Activated CD8-positive, alpha-beta T cell treated with anti-CD3 and anti-CD28 coated beads for 36 hours (primary cell): ENCODE measurements at places on chromosomes 2 and 18. TPM values are rescaled to one million over a fixed set of nuclear protein-coding genes. Genes with fewer than 3 reads are reported as not detected.

DUSP2 gene
- 311 TPM for total RNA-seq

- no peaks in the 10 kb centered on the region for H3K4me1 ChIP-seq
- H3K4me3 ChIP-seq: no peak overlapping the region
- H3K36me3 ChIP-seq: no peaks in the 10 kb centered on the region
- no peaks in the 10 kb centered on the region for H3K27me3 ChIP-seq
- DNase-seq: no peak
- H3K27ac ChIP-seq: no peak overlapping the region
Observed at GRCh38 chr2:211248841-211249240, 692.4 kb downstream of the CPS1 start.

DNA sequence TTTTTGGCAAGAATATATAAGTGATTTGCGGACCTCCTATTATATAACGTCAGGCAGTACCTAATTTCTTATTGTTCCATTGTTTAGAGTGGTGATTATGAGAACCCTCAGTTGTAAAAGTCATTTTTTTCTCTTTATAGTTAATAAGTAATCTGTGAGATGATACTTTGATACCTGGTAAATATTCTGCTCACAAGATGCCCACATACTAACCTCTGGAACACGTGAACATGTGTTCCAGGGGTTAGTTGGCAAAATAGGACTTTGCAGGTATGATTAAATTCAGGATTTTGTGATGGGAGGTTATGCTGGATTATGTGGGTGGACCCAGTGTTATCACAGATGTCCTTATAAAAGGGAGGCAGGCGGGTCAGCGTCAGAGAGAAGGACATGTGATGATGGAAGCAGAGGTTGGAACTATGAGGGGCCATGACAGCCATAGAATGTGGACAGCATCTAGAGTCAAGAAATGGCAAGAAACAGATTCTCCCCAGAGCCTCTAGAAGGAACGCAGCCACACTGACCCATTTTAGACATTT, 16.8 kb downstream of the MAIP1 start:
- no peak overlapping the region for H3K27ac ChIP-seq
- DNase-seq: no peak
- H3K36me3 ChIP-seq: peaks cover 1% of the 10 kb centered on the region
- H3K4me3 ChIP-seq: no peak overlapping the region
- no peaks in the 10 kb centered on the region for H3K4me1 ChIP-seq
- H3K27me3 ChIP-seq: no peaks in the 10 kb centered on the region

DNA sequence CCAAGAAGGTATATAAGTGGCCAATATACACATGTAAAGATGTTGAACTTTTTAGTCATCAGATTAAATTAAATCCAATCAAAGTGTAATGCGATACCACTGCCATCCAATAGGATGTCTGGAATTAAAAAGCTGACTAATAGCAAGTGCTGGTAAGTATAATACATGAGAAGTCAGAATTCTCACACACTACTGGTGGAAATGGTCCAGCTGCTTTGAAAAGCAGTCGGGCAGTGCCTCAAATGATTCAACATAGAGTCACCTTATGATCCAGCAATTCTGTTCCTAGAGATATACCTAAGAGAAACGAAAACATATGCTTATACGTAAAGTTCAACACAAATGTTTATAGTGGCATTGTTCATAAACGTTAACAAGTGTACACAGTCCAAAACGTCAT, 124.1 kb upstream of the MYT1L start:
- H3K36me3 ChIP-seq: no peaks in the 10 kb centered on the region
- H3K27me3 ChIP-seq: no peaks in the 10 kb centered on the region
- DNase-seq: no peak
- H3K27ac ChIP-seq: no peak overlapping the region
- no peaks in the 10 kb centered on the region for H3K4me1 ChIP-seq

DNA sequence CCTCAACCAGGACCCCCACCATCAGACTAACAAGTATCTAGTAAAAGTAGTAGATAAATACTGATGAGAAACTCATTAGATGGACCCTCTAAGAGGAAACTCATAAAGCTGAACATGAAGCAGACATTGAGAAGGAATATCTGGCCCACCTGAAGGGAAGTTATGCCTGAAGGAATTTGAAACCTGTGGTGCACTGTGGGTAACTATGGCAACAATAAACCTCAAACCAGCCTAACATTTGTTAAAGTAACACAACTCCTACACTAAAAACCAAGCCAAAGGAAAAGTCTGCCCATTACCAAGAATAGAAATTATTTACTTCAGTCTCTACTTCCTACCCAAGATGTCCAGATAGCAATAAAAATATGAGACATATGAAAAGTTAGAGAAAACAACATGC, 43.4 kb downstream of the KIAA1328 start:
- no peak for DNase-seq
- no peak overlapping the region for H3K4me3 ChIP-seq
- H3K4me1 ChIP-seq: peaks cover 7% of the 10 kb centered on the region
- no peaks in the 10 kb centered on the region for H3K27me3 ChIP-seq

DNA sequence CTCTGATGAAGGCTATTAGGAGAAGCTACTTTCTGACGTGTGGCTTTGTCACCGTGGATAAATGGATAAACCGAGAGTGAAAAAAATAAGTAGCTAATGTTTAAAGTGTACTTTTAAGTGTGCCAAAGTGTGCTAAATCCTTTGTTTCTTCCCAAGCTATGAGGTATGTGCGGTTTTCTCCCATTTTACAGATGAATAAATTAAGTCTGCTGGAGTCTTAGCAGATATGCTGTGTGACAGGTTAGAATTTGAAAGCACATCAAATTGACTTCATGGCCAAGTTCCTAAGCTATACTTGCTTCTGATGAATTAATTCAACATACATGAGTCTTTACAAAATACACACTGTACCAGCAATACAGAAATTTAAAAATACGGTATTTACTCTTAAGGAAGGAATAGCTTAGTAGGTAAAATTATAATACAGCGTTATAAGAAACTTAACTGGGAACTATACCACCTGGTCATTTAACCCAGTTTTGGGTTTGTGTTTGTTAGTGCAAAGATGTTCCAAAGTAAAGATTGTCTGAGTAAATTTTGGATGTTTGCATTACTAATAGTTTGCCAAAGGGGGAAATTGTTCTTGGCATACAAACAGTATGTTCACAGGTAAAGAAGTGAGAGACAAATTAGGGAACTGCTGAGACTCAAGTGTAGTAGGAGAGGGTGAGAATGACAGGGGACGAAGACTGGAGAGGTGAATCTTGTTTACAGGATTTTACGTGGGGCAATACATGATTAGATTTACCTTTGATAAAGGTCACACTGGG, 1.4 kb downstream of the AGPS start:
- no peak for DNase-seq
- H3K27ac ChIP-seq: peak overlapping the region; percentile 50
- peaks cover 65% of the 10 kb centered on the region for H3K4me1 ChIP-seq
- H3K27me3 ChIP-seq: no peaks in the 10 kb centered on the region

AOX1 gene
- total RNA-seq: 0.54 TPM

ACMSD gene
- total RNA-seq: not detected

DNA sequence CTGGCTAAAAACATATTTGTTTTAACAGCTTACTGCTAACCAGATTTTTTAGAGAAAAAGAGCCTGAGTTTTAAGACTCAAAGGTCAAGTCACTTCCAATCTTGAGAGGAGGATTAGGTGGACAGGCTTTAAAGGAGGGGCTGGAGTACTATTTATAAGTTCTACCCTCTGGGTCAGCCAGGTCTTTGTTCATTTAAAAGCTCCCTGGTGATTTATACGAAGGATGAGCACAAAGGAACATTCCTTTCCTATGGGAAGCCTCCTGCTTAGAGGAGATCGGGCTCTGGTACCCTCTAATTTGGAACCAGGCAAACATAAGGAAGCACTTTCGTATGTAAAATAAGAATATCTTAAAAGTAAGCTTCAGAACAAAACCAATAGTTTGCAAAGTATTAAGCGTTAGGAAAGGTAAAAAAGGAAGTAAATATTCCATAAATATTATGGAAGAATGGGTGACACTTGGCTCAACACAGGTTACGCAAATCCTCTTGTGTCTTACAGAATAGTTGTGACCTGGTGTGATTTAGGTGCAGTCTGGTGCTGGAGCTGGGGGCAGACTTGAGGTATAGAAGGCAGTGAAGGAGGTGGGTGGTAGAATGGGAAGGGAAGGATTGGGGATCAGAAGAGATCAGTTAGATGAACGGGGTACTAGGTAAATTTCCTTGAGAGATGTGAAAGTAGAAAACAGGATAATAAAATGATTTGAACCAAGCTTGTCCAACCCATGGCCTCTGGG, 35.6 kb downstream of the PDE6D start:
- DNase-seq: no peak
- H3K36me3 ChIP-seq: no peaks in the 10 kb centered on the region
- no peaks in the 10 kb centered on the region for H3K27me3 ChIP-seq
- peaks cover 4% of the 10 kb centered on the region for H3K4me1 ChIP-seq
- H3K4me3 ChIP-seq: no peak overlapping the region

GRCh38 chr18:67813380-67814028, 297.0 kb upstream of the DSEL start:
- H3K27ac ChIP-seq: no peak overlapping the region
- no peak for DNase-seq
- no peaks in the 10 kb centered on the region for H3K4me1 ChIP-seq
- H3K27me3 ChIP-seq: no peaks in the 10 kb centered on the region
- no peaks in the 10 kb centered on the region for H3K36me3 ChIP-seq

- H3K27me3 ChIP-seq: no peaks in the 10 kb centered on the region
- no peaks in the 10 kb centered on the region for H3K4me1 ChIP-seq
- no peak for DNase-seq
- no peaks in the 10 kb centered on the region for H3K36me3 ChIP-seq
- no peak overlapping the region for H3K27ac ChIP-seq
Observed at GRCh38 chr18:6374340-6374739, 40.4 kb downstream of the L3MBTL4 start.

DNA sequence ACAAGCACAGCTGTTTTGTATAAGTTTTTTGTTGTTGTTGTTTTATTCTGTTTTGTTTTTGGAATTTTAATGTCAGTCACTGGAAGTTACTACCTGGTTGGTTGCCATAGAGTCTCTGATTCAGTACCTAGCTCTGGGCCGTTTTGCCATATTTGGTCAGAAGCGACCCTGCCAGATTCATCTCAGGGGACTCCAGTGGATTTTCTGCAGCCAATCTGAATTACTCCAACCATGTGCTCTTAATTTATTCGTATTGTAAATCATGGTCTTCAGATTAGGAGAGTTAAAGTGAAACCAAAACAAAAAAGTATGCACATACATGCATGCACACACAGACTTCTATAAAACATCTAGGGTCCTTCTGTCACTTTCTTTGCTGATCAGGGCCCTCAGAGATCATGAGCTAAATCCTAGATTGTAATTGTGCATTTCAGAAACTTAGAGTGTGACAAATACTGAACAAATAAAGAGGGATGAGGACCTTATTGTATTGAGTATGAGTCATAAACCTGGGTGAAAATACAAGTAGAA, 317.4 kb upstream of the UBE2E3 start:
- no peaks in the 10 kb centered on the region for H3K36me3 ChIP-seq
- H3K4me1 ChIP-seq: no peaks in the 10 kb centered on the region
- peaks cover 9% of the 10 kb centered on the region for H3K27me3 ChIP-seq
- H3K4me3 ChIP-seq: no peak overlapping the region
- H3K27ac ChIP-seq: no peak overlapping the region

DNA sequence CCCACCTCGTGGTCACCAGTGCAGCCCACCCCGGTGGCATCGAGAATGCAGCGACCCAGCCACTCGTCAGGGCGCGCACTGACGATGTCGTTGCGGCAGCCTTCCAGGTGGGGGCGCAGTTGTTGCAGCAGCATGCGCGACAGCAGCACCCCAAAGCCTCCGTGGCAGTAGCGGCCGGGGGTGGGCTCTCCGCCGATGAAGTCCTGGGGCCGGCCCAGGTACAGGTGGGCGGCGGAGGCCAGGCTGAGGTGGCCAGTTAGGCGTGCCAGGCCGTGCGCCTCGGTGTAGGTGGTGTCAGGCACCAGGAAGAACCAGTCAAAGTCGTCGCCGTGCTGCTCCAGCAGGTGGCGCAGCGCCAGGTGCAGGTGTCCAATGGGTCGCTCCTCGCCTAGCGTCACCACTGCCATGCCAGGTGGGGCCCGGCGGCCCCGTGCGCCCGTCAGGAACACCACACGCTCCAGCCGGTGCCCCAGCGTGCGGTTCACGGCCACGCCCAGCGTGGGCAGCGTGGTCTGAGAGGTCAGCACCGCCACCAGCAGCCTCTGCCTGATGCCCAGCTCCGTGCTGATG, 1.9 kb downstream of the CHPF start:
- DNase-seq: peak; percentile 92
- H3K4me3 ChIP-seq: peak overlapping the region; percentile 93
- H3K36me3 ChIP-seq: peaks cover 8% of the 10 kb centered on the region
- H3K27ac ChIP-seq: no peak overlapping the region
- peaks cover 9% of the 10 kb centered on the region for H3K27me3 ChIP-seq
- H3K4me1 ChIP-seq: peaks cover 21% of the 10 kb centered on the region

HAT1 gene
- 79.4 TPM for total RNA-seq
